ENCODE measurements at places on chromosomes 11 and 22.

GRCh38 chr11:59770319-59770718 is 15.1 kb downstream of the STX3 start:
- DNase-seq = no peak

- DNase-seq = no peak
Observed at GRCh38 chr11:108734283-108734682, 69.4 kb downstream of the DDX10 start.

GRCh38 chr11:78815831-78816230 is 241.2 kb upstream of the NARS2 start:
- DNase-seq = no peak

GRCh38 chr11:61853698-61854169 is 25.6 kb downstream of the FADS2 start:
- no peak for DNase-seq

DNA sequence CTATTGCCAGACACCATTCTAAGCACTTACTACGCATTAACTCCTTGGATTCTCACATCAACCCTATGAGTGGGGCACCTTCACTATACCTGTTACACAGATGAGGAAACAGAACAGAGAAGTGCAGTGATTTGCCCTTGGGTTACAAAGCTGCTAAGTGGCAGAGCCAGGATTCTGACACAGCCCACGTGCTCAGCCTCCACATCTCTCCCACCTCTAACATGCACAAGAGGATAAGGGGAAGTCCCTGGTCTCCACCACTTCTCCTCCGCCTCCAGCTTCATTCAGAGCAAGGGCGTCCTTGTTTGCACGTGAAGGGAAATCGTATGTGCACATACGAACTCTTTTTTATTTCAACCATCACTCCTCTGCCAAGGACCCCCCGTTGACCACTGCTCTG is 53.7 kb downstream of the CDON start:
- no peak for DNase-seq

Measured in mesenteric fat pad (tissue), 1 donor.